ENCODE measurements at places on chromosomes 12 and 14. TPM values are rescaled to one million over a fixed set of nuclear protein-coding genes. Genes with fewer than 3 reads are reported as not detected.
A peak's percentile ranks its signal among the peaks of the same experiment; 100 is the strongest.

DNA sequence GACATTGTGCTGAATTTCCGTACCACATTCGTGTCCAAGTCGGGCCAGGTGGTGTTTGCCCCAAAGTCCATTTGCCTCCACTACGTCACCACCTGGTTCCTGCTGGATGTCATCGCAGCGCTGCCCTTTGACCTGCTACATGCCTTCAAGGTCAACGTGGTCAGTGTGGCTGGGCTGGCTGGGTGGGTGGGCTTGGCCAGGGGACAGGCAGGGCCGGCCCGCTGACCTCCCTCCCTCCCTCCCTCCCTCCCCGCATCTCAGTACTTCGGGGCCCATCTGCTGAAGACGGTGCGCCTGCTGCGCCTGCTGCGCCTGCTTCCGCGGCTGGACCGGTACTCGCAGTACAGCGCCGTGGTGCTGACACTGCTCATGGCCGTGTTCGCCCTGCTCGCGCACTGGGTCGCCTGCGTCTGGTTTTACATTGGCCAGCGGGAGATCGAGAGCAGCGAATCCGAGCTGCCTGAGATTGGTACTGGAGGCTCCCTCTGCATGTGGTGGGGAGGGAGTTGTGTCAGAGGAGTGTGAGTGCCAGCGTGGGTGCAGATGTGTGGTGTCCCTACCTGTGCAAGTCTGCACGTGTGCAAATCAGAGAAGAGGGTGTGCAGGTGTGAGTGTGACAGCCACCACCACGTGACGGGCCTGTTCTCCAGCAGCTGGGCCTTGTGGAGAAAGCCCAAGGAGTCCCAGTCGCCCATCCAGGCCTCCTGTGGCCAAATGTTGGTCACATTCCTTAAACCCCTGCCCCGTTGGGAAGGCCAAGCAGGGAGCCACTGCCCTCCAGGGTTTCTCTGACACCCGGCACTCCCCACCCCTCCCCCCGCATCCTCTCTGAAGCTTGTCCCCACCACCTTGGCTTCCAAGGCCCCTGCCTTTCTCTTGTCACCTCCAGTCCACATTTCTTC, 5.3 kb downstream of the KCNH3 start:
- DNase-seq = no peak

GRCh38 chr12:3651585-3652424, 101.1 kb downstream of the CRACR2A start:
- DNase-seq = no peak

ISM2 gene
- total RNA-seq = not detected

DNA sequence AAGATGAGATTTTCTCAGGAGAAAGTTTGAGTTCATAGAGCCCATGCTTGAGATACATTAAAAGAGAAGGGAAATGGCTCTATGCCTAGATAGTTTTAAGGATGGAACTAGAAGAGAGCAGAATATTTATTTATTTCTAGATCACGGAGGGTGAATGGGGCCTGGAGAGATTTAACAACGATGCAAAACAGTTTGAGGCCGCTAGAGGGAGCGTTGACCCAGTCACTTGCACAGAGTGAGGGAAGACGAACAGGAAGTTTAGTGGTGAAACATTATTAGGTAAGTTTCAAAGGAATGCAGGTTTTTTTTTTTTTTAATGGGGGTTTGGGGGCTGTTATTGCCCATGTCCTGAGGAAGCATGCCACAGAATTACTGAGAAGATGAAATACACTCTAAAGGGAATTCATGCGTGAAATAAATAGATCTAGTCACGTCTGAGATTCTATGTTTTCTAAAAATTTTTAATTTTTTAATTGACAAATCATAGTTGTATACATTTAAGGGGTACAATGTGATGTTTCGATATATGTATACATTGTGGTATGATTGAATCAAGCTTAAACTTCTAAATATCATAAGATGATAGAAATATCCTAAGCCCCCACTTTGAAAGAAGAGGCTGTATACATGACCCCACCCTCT, 14.8 kb upstream of the PPP1R1A start:
- peak; percentile 68 for DNase-seq

DNA sequence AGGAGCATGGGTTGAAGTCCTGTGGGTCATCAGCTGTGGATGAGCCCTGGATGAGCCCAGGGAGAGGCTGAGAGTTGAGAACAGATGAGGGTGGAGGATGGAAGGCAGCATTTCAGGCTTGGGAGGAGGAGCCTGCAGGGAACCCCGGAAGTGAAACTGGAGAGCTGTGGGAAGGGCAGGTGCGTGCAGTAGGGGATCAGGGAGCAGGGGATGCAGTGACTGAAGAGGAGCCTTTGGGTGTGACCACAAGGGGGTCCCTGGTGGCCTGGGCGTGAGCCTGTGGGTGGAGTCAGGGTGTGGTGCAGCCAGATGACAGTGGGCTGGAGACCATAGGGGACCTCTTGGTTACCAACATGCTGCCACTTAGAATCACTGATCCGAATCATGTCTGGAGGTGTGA, 115.5 kb downstream of the PAPOLA start:
- no peak for DNase-seq

GRCh38 chr12:84661786-84662185, 250.8 kb downstream of the SLC6A15 start:
- no peak for DNase-seq

DNA sequence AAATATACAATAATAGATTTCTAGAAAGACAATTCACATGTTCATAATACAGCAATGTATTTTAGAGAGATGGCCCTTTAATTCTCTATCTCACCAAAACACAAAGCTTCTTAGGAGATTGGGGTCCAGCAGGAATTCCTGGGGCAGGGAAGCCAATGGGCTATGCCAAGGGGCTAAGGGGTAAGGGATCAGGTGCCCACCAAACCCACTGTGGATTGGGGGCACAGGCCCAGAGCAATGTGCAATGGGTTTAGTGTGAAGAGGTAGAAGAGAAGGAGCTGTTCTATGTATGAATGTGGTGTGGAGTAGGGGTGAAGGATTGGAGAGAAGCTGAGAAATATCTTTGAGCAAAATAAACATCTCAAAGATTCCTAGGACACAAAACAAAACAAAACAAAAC, 2.6 kb downstream of the HOXC13 start:
- no peak for DNase-seq

DNA sequence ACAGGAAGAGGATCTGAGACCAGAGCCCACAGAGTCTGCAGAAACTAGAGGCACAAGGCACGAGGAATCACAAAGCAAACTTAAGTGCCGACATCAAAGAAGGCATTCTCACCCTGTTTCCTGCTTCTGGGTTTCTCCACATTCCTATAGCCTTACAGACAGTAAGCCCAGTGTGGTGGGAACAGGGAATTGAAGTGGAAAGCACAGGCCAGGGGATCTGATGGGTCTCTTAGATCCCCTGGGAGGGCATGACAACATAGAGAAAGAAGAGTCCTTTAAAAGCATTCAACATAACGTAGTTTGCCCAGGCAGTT, 75.6 kb upstream of the FRMD6 start:
- DNase-seq = no peak

DNA sequence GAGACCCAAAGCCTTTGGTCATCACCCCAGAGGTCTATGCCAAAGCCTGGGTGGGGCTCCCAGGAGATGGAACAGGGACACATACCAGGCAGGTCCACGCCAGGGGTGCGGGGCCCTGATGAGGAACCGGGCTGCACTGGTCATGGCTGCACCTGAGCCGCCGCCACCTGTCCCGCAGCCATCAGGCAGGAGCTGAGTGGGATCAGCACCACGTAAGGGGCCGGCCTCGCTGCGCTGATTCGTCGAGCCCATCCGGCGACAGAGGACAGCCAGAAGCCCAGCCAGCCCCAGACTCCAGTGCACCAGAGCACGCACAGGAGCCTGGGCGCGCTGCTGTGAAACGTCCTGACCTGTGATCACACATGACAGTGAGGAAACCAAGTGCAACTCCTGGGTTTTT, 15.9 kb downstream of the DEGS2 start:
- no peak for DNase-seq

FLRT2 gene
- total RNA-seq = not detected

GRCh38 chr14:102819176-102819628, 42.0 kb downstream of the TRAF3 start:
- DNase-seq = peak; percentile 71

CRIP2 gene
- total RNA-seq = 1.8 TPM

NDRG2 gene
- total RNA-seq = 10.4 TPM

DNA sequence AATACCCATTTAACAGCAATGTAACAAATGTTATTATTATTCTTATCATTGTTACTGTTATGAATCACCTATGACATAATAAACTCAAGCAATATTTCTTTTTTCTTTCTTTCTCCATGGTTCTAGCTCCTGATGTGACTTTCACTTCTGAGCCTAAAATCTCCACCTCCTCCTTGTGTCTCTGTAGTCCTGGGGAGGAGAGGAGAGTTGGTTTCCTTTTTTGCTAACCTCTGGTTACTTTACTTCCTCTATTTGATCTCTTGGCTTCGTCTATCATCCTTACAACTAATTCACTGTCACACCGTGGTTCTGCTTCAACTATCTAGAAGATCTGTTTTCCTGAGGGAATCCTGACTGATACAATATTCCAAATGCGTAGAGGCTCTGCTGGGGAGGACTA, 456.6 kb downstream of the VRK1 start:
- peak; percentile 17 for DNase-seq

MDGA2 gene
- total RNA-seq = not detected

GRCh38 chr12:54980341-54980740, 4.2 kb downstream of the TESPA1 start:
- DNase-seq = peak; percentile 45

DNA sequence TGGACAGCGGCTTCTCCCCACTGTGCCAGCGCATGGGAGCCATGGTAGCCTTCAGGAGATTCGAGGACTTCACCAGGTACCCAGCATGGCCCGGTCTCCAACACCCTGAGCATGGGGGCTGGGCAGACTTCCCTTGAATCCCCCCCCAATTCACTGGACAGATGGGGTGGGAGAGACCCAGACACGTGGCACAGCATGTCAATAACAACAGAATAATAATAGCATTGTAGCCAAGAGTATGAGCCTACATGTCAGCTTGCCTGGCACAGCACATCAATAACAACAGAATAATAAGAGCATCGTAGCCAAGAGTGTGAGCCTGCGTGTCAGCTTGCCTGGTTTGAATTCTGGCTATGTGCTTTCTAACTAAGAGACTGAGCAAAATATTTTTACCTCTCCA, 76.4 kb downstream of the FOXN4 start:
- no peak for DNase-seq

TMPRSS12 gene
- not detected for total RNA-seq

DNA sequence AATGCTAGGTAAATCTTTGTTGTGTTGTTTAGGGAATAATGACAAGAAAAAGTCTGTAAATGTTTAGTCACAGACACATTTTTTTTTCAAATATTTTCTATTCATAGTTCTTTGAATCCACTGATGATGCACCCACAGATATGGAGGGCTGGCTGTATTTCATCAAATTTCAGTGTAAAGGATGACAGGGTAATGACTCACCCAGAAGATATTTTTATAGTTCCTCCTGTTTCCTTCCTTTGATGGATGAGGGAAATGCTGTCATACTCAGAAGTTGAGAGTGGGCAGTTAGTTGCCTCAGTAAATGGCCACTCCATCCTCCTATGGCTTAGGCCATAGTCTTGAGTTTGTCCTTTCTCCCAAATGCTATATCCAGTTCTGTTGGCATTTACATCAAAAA, 76.9 kb upstream of the REP15 start:
- no peak for DNase-seq

- no peak for DNase-seq
Measured at GRCh38 chr14:64680714-64681065, 23.5 kb upstream of the PLEKHG3 start.

DNA sequence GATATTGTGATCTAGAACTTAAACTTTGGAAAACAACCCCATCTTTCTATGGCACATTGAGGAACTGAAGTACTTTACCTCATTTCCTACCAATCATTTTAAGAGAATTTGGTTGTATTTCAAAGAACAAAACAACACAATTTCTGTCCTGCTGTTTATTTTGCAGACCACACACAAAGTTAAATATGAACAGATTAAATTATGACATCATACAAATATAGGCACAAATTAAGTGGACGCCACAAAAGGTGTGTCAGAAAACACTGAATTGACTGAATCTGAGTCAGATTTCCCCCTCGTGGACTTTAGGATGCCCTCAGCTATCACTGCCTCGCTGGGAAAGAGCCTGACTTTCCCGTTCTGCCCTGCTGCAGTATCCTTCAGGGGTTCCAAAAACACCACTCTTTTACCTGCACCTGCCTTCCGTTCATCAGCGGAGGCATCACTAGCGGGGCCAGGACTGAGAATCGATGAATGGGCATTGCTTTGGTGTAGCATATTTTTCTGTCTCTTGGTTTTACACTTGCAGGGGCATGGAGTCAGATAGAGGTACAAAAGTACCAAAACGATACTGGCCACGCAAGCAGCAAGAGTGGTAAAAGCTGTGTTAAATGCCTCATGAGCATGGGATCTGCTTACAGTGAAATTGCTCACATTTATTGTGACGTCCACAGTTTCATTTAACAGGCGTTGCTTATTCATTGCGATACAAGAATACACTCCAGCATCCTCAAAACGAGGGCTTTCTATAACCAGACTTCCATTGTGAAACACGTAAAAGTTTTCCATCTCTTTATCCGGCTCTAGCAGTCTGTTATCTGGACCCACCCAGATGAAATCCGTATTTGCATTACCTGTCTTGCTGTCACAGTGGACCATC, 2.0 kb upstream of the PCED1B start:
- DNase-seq = no peak

DNA sequence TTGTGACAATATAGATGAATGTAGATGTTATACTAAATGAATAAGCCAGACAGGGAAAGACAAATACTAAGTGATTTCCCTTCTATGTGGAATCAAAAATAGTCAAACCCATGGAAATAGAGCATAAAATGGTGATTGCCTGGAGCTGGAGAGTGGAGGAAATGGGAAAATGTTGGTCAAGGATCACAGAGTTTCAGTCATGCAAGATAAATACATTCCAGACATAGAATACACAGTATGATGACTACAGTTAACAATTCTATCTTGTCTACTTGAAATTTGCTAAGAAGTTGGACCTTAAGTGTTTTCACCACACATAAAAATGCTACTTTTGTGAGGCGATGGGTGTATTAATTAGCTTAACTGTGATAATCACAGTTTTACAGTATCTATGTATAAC, 1182.7 kb downstream of the AACS start:
- DNase-seq = no peak

- no peak for DNase-seq
Measured at GRCh38 chr12:64178122-64178521, 44.0 kb downstream of the KICS2 start.

DNA sequence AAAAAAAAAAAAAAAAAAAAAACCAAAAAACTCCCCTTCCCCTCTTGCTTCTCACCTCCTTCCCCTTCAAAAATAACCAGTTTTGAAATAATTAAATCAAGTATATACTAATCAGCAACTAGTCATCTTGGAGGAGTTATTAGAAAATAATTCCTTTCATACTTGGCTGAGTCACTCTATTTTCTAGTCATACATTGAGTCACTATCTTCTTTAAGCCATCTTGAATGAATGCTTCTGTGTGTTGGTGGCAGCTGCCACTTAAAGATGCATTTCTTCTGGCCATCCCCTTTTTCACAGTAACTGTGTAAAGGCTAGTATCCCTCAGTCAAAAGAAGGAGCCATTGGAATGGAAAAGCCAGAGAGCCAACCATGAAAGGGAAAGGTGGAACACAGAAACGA, 84.2 kb upstream of the TMEM263 start:
- DNase-seq = no peak

GLIPR1L2 gene
- 0.30 TPM for total RNA-seq

KLHL33 gene
- 0.15 TPM for total RNA-seq

KRT86 gene
- total RNA-seq = not detected
